Fibroblast of skin of back (primary cell): ENCODE measurements at places on chromosomes 2 and 18.

GRCh38 chr2:109062145-109062858, 66.7 kb upstream of the SH3RF3 start:
- DNase-seq: no peak

DNA sequence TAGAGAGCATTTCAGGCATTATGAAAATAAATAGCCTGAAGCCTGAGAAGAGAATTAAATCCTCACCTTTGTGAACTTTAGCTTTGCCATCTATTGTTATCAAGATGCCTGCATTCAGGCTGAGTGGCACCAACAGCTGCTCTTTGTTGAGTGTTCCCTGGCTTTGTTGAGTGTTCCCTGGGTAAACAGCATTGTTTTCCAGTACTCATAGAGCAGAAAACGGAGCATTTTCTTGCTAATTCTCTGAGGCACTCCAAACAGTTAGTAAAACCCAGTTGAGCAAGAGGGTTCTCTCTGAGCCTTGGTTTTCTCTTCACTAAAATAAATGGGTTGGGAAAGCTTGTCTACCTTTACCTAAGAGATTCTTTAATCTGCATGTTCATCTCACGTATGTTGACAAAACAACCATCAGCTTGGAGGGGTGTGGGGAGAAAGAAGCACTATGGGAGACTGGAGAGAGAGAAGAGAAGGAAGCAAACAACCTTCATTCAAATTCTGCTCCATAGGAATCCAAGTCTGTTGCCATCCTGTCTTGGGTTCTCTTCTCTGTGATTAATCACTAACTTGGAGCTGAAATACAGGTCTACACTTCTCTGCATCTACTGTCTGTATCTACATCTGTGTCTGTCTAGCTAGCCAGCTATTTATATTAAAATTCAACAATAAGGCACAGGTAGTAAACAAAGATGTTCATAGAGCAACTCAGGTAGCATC, 567.0 kb upstream of the SOX11 start:
- no peak for DNase-seq

DNA sequence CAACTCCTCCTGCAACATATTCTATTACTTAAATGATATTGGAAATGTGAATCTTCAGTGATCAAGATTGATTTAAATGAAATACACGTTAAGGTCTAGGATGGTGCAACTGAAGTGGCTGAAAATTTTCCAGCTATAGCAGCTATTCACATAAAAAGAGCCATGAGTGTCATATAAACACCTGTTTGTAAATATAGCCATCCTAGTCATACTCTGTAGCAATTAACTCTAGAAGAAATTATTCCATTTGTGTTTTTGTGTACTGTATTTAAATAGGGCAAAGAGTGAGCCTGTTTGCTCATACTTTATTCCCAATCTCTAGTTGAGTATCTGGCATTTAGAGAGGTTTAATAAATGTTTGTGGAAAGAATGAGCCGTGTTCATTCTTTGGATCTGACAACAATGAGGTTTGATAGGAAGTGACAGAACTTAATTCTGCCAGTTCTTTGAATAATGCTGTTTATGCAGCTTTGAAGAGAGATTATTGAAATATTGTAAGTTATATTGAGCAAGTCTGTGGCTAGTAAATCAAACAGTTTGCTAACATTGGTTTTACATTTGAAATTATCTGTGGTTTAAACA, 49.7 kb downstream of the BABAM2 start:
- DNase-seq: no peak

- peak; percentile 26 for DNase-seq
Observed at GRCh38 chr2:198054299-198054698, 249.9 kb downstream of the PLCL1 start.

GRCh38 chr2:235005023-235005422, 53.2 kb downstream of the SH3BP4 start:
- DNase-seq: no peak

DNA sequence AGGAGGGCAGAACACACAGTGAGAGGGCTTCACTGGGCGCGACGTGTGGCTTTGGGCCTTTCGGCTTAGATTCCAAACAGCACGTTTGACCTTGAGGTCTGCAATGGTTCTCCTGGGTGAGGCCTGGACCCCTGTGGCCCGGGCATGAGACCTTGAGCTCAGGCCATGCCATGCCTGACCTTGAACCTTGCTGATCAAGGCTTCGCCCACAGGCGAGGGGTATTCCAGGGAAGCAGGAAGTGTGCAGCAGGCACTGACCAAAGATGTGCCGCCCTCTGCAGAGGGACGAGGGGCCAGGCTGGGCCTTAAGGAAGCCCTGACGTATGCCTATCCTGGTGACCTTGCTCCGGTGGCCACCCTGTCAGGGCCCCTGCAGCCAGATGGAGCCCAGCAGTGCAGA, 178.3 kb upstream of the HDAC4 start:
- no peak for DNase-seq

DNA sequence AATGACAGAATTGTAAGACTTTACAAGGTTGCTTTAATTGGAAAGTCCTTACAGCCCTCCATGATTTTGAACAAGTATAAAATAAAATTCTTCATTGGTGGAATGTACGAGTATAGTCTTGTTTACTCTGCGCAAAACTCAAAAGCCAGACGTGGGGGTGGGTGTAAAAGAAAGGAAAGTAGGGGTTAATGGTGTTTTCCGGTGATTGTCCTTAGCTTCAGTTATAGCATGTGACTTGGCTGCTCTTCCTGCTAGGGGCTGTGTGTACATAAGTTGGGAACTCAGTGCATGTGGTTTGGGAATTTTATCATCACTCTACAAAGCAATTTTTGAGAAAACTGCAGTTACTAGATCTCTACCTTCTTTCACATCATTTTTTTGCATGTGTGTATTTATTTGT, 82.4 kb upstream of the CAVIN2 start:
- no peak for DNase-seq

- no peak for DNase-seq
Observed at GRCh38 chr2:105887256-105887655, 142.5 kb downstream of the NCK2 start.

DNA sequence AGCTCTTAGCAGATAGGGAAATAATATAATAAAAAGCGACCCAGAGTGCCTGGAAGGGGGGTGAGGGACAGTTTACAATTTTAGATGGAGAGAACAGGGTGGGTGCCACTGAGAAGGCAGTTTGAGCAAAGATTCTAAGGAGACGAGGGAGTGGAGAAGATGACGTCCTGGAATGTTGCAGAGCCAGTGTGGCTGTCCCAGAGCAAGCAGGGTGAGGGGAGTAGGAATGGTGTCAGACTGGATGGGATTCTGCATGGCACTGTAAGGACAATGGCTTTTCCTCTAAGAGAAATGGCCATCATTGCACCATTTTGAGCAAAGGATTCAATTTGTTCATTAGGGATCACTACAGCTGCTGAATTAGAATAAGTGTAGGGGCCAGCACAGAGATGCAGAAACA, 73.1 kb downstream of the FAM124B start:
- DNase-seq: no peak

DNA sequence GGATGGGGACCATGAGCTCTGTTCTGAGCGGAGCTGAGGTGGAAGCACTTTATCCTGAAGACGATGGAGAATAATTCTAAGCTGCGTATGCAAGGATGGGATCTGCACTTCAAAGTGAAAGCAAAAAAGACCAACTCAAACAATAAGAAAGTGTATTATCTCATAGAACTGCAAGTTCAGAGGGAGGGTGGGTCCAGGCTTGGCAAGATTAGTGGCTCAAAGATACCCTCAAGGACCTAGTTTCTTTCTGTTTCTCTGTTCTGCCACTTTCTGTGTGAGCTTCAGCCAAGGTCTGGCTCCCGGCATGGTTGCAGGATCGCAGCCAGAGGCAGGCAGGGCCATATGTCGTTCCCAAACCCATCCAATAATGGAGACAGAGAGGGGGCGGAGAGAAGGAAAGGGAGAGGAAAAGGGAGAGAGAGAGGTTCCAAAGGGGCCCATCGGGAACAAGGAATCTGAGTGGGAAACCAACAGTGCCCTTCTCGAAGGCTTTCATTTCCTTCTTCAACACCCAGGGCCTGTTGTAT, 169.2 kb upstream of the NCK2 start:
- DNase-seq: no peak

GRCh38 chr2:133598769-133599168, 30.5 kb upstream of the NCKAP5 start:
- DNase-seq: no peak

DNA sequence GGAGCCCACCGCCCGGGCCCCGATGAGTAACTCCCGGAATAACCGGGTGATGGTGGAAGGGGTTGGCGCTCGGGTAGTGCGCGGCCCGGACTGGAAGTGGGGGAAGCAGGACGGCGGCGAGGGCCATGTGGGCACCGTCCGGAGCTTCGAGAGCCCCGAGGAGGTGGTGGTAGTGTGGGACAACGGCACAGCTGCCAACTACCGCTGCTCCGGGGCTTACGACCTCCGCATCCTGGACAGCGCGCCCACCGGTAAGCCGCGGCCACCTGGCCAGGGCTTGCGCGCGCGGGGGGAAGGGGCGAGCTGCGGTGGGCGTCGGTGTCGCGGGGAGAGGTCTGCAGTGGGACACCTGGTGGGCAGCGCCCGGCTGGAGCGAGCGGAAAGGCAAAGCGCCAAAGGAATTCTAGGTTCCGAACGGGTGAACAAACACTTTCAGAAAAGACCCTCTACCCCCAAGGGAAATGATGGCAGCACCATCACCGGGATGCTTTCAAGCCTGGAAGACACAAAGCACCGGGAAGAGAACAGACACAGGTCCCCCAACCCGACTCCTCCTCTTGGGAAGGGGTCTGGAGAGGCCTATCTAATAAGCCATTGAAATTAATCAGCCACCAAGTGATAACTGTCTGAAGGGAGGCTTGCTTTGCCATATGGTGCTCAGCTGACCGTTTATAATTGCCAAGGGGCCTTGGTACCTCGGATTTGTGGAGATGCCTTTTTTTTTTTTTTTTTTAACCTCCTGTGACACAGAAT, 1.1 kb downstream of the MIB1 start:
- DNase-seq: peak; percentile 25

GRCh38 chr2:239292959-239293774, 107.7 kb downstream of the HDAC4 start:
- DNase-seq: no peak

GRCh38 chr2:40123326-40123725, 328.6 kb downstream of the SLC8A1 start:
- DNase-seq: peak; percentile 56

DNA sequence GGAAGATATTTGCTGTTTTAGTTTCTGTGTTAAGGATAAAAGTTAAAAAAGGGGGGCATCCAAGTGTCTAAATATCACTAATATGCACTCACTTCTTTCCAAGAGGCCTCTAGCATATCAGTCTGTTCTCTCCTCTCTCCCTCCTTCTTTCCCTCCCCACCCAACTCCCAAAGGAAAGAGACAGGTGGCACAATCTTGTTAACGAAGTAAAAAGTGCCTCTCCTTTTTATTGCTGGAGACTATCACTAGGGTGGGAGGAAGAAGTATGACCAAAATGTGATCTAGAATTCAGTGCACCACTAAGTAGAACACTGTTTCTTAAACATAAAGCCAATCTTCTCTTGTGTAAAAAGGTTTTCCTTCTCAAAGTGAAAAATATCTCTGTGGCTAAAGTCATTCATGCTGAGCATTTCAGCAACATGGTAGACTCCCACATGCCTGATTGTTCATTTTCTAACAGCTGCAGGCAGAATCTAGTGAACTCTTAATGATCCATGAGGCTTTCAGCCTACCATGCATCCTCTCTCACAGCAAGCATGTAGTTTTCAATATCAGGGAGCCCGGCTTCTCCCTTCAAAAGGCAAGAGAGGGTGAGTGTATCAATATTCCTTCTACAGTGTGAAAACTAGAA, 39.5 kb downstream of the RNU4ATAC start:
- no peak for DNase-seq

- DNase-seq: peak; percentile 98
Observed at GRCh38 chr18:58572181-58572580, 56.7 kb downstream of the ALPK2 start.

GRCh38 chr2:241860184-241861078, 1.7 kb upstream of the PDCD1 start:
- no peak for DNase-seq

- no peak for DNase-seq
Observed at GRCh38 chr2:233033672-233034071, 1.2 kb downstream of the NEU2 start.

- DNase-seq: peak; percentile 63
Observed at GRCh38 chr2:181077128-181077709, 96.8 kb downstream of the UBE2E3 start.

DNA sequence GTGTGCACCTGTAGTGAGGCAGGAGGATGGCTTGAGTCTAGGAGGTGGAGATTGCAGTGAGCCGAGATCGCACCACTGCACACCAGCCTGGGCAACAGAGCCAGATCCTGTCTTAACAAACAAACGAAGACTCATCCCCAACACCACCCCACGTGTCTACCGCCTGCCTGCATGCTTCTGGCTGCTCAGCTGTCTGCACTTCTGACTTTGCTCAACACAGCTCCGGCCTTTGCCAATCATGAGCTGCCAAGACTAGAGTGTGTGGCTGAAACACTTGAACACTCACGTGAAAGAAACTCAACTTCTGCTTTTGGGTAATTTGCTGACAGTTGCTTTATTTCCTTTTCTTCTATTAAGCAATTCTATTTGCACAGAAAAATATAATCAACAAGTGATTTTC, 32.1 kb upstream of the SP3 start:
- DNase-seq: no peak

DNA sequence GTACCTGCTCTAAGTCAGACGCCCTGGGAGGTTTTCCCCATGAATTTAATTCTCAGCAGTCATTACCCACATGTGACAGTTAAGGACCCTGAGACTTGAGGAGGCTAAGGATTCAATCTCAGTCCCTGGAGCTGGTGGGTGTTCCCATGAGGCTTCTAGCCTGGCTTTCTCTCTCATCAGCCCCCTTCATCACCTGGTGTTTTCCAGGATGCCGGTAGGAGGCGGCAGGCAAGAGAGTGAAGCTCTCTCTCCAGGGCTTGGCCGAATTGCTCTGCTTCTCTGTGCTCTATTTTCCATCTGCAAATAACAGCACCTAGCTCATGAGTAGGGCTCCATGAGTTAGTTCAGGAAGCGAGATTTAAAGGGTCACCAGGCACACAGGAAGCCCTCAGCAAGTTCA, 241.9 kb downstream of the PTPRM start:
- no peak for DNase-seq

- peak; percentile 75 for DNase-seq
Observed at GRCh38 chr2:236744716-236745115, 175.1 kb downstream of the ACKR3 start.
